ENCODE measurements at places on chromosomes 2 and 18.

DNA sequence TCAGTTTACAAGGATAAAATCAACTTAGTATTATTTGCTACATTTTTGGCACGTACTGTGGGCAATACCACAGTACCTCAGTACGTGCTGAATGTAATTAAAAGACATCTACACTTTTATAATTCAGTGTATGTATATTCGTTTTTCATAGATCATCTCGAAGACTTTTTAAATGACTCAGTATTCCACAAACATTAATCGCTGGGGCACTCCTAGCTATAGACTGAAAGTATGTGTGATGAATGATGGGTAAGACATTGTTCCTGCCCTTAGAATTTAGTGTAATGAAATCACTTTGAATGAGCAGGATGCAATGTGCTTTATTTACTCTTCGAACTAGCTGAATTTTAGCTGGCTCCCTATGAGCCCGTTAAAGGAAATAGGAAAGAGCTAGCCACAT, 245.6 kb upstream of the RASGRP3 start:
- DNase-seq, result no peak

DNA sequence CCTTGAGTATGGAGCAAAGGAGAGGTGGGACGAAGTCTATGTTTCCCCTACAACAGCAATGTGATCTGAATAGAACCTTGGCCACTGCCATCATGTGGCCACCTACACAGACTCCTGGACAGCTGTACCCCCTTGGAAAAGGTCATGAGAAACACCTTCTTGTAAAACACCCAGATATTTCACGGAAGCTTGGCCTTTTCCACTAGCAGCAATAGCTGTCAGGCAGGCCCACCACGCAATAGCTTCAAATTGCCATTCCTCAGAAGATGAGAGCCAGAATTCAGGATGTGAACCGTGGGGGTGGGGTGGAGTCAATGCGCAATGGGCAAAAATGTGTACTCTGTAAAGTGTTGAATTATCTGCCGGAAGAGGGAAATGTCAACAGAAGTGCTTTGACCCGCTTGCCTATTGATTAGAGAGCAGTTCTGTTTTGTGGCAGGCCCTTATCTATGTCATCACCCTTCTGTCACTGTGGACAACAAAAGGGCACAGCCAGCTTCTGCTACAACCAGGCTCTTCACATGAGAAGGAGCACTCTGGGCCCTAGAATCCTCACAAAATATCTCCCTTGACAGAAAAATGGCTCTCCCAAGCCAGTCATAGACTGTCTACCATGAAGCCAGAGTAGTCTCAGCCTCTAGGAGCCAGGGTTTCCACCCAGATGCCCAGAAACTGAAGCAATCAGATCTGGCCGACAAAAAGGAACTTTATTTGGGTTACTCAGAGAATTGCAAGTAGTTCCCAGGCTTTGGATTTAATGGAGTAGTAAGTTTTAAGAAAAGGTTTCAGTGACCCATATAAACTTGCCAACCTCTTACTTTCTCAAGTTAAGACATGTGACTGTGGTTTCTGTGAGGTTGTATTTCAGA, 9.5 kb downstream of the INPP1 start:
- peak; percentile 44 for DNase-seq

GRCh38 chr2:211347328-211347727, 790.9 kb downstream of the CPS1 start:
- no peak for DNase-seq

GRCh38 chr2:109689973-109690372, 75.8 kb downstream of the SOWAHC start:
- DNase-seq, result no peak

DNA sequence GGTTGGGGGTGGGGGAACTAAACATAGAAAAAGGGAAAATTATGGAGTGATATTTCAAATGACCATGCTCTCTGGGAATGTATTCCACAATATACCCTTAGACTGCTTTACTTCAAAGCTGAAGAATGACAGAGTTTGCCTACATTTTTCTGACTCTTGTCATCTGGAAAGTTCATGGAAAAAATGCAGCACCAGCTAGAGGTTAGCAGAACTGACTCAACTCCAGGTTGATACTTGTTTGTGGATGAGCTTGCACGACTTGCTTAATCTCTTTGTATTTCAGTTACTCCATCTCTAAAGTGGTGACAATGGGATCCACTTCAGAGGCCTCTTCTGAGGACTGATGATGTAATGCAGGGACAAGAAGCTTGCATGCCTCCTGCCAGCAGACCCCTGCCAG, 824.0 kb upstream of the ID2 start:
- no peak for DNase-seq

- DNase-seq, result no peak
Measured at GRCh38 chr18:12990641-12990966, 558 bp upstream of the CEP192 start.

DNA sequence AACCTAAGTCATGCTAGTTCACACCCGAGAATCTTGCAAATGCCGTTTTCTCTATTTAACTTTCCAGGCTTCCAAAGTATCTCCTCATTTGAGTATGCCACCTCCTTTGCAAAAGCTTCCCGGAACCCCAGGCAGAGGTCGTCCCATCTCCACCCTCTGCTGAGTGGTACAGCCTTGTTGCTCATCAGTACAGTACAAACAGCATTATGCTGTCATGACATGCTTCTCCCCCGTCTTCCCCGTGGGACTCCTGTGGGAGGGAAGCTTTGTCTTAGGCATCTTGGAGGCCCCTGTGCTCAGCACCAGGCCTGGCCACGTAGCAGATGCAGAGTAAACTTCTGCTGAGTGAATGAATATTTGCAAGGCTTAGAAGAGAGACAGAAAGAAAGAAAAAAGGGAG, 102.7 kb downstream of the CDCA7 start:
- DNase-seq, result no peak

DNA sequence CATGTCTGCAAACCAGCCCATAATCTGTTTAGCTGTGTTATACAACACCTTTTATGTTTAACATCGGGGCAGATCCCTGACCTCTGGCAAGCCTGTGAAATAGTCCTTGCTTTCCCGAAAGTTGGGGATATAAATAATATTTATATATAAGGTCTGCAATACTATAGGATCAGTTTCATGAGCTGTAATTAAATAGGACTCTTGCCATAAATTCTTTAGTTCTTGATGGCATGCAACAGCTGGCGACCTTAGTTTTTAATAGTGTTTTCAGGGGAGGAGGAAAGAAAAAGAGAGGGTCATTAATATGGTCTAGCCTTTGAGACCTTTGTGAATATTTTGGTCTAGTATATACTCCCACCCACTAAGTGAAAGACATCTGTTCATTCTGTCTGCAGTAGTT, 166.5 kb downstream of the MTX2 start:
- no peak for DNase-seq

DNA sequence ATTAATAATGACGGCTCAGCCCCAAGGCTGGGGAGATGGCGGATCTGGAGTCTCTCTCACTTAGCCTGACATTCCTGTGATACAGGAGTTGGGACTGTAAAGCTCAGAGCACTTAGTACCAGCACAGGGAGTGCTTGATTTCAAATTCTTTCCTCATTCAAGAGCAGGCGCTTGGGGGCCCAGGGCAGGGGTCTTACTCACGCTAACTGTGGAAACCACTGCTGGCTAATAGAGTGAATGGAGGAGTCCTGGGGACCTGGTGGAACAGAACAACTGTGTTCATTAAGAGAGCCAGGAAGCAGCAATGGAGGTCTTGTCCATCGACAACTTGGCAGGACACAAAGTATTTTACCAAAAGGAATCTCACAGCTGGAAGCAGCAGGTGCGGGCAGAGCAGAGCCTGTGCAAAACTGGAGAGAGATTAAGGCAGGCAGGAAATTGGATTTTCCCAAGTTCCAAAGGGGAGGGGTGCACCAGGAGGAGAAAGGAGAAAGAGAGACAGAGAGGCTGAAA, 358.9 kb downstream of the TNS1 start:
- no peak for DNase-seq

DNA sequence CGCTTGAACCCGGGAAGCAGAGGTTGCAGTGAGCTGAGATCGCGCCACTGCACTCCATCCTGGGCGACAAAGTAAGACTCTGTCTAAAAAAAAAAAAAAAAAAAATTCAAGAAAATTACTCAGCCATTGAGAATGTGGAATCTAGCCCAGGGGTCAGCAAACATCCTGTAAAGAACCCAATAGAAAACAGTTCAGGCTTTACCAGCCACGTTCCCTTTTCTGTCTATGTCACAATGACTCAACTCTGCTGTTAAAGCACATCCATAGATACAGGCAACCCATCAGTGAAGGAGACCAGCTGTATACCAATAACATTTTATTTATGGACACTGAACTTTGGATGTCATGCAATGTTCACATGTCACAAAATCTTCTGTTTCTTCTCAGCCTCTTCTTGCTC, 435.6 kb upstream of the GYPC start:
- no peak for DNase-seq

DNA sequence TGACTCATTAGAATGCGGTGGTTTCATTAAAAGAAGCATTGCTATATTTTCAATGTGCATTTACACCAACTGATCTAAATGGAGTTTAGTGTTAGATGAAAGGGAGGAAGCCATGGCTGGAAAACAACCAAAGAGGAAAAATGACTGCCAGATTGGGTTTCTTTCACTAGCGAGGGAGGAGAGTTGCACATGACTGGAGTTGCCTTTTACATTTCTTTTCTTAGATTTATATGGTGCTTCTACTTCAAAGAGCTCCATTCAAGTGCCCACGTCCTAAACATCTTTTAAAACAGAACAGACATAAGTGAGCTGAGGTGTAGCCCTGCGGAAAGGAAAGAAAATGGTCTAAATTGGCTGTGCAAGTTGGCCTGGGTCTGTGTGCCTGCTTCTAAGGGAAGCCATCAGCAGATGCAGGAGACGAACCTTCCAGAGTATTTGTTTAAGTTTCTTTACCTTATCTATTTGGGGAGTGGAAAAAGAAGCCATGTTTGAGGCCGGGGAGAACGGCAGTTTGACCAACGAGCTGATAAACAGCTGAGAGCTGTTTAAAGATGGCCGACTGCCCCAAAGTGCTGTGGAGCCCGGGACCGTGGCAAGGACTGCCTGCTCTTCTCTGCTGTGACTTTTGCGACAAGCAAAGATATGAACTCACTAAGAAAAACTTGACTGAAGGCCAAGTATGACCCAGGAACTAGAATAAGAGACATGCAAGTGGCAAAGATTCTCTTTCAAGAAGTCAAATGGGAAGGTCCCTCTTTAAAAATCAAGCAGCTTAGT, 327.0 kb downstream of the ZNF516 start:
- DNase-seq, result no peak

DNA sequence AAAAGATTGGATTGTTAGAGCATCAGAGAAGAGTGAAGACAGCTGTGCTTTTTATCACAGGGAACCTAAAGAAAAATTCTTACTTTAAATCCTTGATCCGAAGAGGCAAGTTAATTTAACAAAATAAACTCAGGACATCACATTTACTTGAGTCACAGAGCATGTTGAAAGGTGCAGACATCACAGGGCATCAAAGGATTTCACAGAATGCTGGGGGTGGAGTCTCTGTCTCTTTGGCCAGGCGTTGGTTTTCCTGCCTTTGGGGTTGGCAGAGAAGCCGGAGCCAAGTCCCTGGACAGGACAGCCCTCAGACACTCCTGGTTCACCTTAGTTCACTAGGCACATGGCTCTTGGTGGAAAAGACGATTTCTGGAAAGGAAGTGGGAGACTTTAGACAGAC, 56.3 kb downstream of the SH3RF3 start:
- DNase-seq, result no peak

GRCh38 chr18:5237083-5237722, 40.1 kb upstream of the AKAIN1 start:
- no peak for DNase-seq

DNA sequence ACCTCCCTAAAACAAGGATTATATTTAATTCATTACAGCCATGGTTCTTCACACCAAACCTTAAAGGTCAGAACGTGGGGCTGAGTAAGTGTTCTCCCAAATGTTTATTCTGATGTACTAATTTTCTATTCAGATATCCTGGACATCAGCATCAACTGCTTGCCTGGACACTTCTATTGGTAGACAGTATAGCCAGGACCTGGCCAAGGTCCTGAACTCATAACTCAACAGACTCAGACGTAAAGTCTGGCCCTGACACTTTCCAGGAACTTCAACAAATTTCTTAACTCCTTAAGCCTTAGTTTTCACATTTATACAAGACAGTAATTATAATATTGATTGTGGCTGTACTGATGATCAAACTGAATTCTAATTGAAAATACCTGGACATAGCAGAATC, 89.1 kb downstream of the AKAIN1 start:
- DNase-seq, result no peak

- DNase-seq, result no peak
Measured at GRCh38 chr18:58727776-58728500, 56.7 kb downstream of the MALT1 start.

GRCh38 chr2:102841107-102841840, 79.4 kb downstream of the TMEM182 start:
- DNase-seq, result peak; percentile 1

GRCh38 chr2:218317303-218317630, 25.0 kb upstream of the TMBIM1 start:
- no peak for DNase-seq

- DNase-seq, result no peak
Measured at GRCh38 chr18:77110936-77111335, 21.6 kb downstream of the MBP start.

- DNase-seq, result no peak
Measured at GRCh38 chr2:62974999-62975398, 75.6 kb upstream of the OTX1 start.

GRCh38 chr2:189952536-189953109, 109.9 kb downstream of the MSTN start:
- no peak for DNase-seq

DNA sequence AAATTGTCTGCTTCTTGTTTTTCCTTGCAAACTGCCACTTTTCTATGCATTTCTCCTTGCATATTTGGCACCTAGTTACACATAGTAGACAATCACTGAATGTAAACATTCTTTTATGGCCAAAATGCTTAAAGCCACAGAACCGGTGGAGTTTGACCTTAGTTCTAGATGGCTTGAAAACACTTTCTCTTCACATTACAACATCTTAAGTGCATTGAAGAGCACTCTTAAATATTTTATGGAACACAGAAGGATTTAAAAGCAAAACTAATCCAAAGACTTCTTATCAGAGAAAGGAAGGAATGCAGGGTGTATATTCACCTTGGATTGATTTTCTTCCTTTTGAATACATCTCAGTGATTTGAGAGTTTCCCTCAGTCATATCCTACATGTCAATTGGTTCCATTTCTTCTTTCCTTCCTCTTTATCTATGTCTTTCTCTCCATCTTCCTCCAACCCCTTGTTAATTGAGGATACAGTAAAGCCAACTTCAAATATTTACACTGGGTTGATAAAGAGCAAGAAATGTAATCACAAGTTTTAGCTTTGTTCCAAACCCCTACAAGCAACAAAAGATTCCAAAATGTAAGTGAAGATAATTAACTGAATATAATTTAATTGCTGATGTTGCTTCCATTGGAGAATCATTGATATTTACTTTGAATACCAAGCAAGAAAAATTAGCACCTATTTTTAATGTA, 548.0 kb downstream of the CNTNAP5 start:
- DNase-seq, result no peak

- DNase-seq, result no peak
Measured at GRCh38 chr2:179910735-179911113, 49.3 kb upstream of the ZNF385B start.
